ENCODE measurements at places on chromosomes 5 and 9.

- no peak overlapping the region for H3K4me3 ChIP-seq
- H3K27ac ChIP-seq = no peak overlapping the region
- no peak for DNase-seq
- H3K4me1 ChIP-seq = no peaks in the 10 kb centered on the region
- H3K36me3 ChIP-seq = no peaks in the 10 kb centered on the region
- H3K27me3 ChIP-seq = no peaks in the 10 kb centered on the region
Observed at GRCh38 chr9:8278048-8278447, 478.5 kb upstream of the DMAC1 start.

GRCh38 chr9:124794902-124795491, 18.1 kb downstream of the OLFML2A start:
- no peak overlapping the region for H3K4me3 ChIP-seq
- H3K27me3 ChIP-seq = no peaks in the 10 kb centered on the region
- DNase-seq = no peak

GRCh38 chr5:2802693-2803365, 51.4 kb upstream of the IRX2 start:
- DNase-seq = no peak
- no peaks in the 10 kb centered on the region for H3K27me3 ChIP-seq
- H3K36me3 ChIP-seq = no peaks in the 10 kb centered on the region
- no peak overlapping the region for H3K4me3 ChIP-seq
- H3K4me1 ChIP-seq = no peaks in the 10 kb centered on the region

DNA sequence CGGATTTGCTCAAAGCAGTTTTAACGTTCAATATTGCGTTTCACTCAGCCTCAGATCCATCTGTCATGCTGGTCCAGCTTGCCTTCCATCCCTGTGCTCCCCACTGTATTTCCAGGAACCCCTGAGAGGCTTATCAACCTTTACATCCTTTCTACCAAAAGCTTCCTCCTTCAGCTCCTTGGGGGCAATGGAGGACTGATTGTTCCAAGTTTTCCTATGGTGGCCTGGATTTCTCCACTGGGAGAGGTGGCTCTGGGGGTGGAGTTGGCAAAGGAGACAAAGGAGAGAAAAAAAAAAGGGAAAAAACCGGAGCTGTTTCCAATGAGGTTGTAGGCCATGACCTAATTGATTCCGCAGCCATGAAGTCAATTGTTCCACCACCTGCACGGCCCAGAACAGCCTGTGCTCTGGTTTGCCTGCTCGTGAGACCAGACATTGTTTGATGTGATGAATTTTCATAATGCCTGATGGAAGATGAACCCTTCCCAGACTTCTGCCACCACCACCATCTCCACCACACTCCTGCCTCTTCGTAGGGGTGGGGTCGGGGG, 54.1 kb downstream of the ABLIM3 start:
- no peaks in the 10 kb centered on the region for H3K36me3 ChIP-seq
- H3K27ac ChIP-seq = no peak overlapping the region
- H3K4me3 ChIP-seq = no peak overlapping the region

- H3K27ac ChIP-seq = peak overlapping the region; percentile 10
- peaks cover 38% of the 10 kb centered on the region for H3K4me1 ChIP-seq
- peaks cover 3% of the 10 kb centered on the region for H3K36me3 ChIP-seq
- peak overlapping the region; percentile 44 for H3K4me3 ChIP-seq
- DNase-seq = no peak
Observed at GRCh38 chr5:132655821-132656773, 1.9 kb upstream of the IL13 start.

DNA sequence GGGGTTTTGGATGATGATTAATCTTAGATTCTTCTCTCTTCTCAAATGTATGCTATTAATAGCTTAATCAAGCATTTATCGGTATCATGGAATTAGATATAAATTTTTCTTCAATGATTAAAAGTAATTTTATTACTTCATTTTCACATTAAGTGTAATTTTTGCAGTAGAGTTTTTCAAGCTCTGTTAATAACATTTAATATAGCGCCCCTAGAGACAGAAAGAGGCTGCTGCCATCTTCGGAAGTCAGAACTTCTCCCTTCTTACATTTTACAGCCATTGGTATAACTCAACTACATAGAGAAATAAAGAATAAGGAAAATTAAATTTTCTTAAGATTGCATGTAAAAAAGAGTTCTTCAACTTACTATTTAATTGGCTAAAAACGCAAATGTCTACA, 540.3 kb downstream of the GABRG2 start:
- H3K4me3 ChIP-seq = no peak overlapping the region
- no peaks in the 10 kb centered on the region for H3K27me3 ChIP-seq
- H3K27ac ChIP-seq = no peak overlapping the region
- H3K36me3 ChIP-seq = no peaks in the 10 kb centered on the region
- H3K4me1 ChIP-seq = no peaks in the 10 kb centered on the region
- no peak for DNase-seq

DNA sequence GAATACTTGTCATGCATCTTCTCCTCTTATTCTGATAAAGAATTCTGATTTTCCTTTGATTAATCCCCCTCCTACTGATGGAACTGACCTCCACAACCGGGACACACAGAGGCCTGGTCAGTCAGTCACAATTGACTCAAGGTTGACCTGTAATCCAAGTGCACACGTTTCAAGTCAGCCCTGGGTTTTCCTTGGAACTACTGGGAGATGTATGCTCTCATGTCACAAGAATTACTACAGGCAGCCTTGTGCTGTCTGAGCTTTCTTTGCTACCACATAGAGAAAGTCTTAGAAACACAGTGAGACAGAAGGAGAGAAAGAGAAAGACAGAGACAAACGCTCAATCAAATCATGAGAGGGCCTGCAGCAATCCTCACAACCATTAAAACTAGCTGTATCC, 345.8 kb downstream of the PDE4D start:
- DNase-seq = no peak
- no peaks in the 10 kb centered on the region for H3K4me1 ChIP-seq
- H3K27ac ChIP-seq = no peak overlapping the region
- H3K36me3 ChIP-seq = no peaks in the 10 kb centered on the region
- no peak overlapping the region for H3K4me3 ChIP-seq

DNA sequence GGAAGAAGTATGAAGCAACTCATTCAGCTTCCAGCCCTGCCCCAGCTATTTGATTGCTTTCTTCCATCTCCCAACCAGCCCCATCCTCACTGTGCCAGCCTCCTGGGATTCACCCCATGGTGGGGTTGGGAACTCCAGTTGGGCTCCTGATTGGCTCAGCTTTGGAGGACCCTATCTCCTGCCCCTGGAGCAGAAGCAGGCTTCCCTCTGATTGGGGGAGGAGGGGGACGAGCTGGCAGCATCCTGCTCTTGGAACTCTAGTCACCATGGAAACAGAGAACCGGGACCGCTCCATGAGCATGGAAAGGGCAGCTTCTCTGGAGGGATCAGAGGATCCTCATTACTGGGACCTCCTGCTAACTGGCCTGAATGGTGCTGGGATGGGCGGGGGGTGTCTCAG, 2.6 kb downstream of the SLC6A7 start:
- no peaks in the 10 kb centered on the region for H3K36me3 ChIP-seq
- H3K27me3 ChIP-seq = peaks cover 34% of the 10 kb centered on the region
- no peak for DNase-seq
- no peak overlapping the region for H3K4me3 ChIP-seq

DNA sequence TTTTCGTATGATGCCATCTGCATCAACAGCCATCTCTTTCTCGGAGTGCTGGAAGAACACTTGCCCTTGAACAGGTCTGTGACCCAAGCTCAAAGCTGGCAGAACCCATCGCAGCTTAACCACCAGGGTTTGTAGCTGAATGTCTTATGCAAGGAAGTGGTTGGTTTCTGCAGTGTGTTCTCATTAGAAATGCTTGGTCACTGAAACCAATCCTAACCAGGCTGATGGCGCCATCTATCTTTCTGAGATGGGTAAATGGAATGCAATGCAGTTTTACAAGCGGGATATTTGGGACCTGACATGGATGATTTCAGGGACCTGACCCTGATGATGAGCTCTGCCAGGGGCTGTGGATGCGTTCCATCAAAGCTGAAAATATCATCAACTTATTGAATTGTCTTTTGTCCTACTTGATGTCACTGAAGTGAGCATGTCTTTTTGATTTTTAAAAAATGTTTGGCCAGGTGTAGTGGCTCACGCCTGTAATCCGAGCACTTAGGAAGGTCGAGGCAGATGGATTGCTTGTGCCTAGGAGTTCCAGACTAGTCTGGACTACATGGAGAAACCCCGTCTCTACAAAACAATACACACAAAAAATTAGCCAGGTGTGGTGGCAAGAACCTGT, 28.7 kb downstream of the DMRT3 start:
- no peaks in the 10 kb centered on the region for H3K36me3 ChIP-seq
- no peak overlapping the region for H3K27ac ChIP-seq
- H3K27me3 ChIP-seq = peaks cover 12% of the 10 kb centered on the region
- peaks cover 16% of the 10 kb centered on the region for H3K4me1 ChIP-seq

DNA sequence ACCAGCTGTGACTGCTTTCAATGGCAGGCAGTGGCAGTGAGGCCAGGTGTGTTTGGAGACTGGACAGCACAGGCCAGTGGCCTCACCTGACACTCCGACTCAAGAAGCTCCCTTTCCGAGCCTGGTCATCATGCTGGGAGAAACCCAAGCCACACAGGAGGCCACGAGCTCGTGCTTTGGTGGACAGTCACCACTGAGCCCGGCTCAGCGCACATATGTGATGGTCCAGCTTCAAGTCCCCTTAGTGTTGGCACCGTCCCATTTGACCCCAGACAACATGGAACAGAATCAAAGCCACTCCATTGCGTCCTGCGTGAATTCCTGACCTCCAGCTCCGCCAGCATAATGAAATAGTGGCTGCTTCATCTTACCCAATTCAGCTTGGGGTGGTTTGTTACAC, 64.0 kb upstream of the PPP1R26 start:
- no peaks in the 10 kb centered on the region for H3K27me3 ChIP-seq
- H3K36me3 ChIP-seq = no peaks in the 10 kb centered on the region
- DNase-seq = no peak
- H3K4me1 ChIP-seq = peaks cover 1% of the 10 kb centered on the region

DNA sequence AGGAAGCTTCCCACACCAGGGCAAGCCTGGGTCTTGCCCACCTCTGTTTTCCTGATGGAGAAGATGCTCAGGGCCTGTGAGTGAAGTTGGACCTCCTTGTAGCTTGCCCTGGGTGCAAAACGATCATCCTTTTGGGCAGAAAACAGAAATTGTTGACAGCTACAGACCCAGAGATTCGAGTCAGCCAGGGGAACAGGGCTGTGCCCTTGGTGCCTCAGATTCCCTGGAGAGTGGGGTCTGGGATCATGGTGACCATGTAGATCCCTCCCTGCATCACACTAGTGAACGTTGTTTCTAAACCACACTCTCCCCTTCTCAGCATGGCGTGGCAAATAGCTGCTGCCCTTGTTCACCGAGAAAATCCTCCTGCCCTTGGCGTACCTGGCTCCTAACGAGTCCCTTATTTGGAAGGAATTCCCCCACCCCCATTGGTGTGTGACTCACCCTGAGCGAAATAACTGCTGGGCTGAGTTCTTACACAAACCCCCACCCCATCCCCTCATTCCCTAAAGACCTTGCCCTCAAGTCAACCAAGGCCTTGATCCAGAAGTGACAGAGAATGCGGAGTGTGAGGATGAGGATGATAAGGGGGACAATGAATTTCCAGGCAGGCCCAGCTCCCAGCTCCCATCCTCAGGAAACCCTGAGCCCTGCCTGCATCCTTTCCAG, 1.1 kb upstream of the DCANP1 start:
- no peak overlapping the region for H3K4me3 ChIP-seq
- H3K27me3 ChIP-seq = peaks cover 5% of the 10 kb centered on the region

DNA sequence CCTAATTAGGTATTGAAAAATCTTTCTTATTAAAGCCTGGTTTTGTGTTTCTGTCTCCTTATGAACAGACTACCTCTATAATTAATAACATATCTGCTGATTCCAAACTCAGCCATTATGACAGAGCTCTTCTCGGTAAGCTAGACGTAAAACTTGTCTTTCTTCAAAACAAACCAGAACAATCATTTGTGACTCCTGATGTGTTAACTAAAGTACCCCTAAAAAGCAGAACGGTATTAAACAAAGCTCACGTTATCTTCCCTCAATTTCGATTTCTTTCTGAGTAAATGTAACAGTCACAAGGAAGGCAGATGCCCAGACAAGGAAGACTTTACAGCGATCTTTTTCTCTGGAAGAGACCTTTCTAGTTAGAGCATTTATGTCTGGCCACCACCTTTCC, 1.8 kb downstream of the SEMA5A start:
- DNase-seq = no peak
- peak overlapping the region; percentile 60 for H3K4me3 ChIP-seq
- H3K27me3 ChIP-seq = peaks cover 15% of the 10 kb centered on the region
- peak overlapping the region; percentile 2 for H3K27ac ChIP-seq
- H3K4me1 ChIP-seq = peaks cover 11% of the 10 kb centered on the region
- H3K36me3 ChIP-seq = no peaks in the 10 kb centered on the region

DNA sequence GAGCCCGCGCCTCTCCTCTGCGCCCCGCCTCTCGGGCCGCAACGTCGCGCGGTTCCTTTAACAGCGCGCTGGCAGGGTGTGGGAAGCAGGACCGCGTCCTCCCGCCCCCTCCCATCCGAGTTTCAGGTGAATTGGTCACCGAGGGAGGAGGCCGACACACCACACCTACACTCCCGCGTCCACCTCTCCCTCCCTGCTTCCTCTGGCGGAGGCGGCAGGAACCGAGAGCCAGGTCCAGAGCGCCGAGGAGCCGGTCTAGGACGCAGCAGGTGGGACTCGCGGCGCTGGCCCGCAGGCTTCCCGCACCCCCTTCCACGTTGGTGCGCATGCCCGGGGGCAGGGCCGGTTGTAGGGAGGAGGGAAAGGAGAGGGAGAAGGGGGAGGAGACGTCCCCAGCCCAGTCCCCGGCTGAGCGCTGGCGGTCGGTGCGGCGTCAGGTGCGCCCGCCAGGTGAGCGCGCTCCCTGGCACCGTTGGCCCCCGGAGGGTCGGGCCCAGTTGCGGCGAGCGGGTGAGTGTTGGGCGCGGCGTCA, at the start of gene OCLN:
TSS of gene OCLN (plus strand) at position 400 of the 532 bp plus-strand sequence. CDS start 11,455 bp downstream, outside the sequence.
- no peak within 1 kb of the TSS for H3K27ac ChIP-seq
- peak within 1 kb of the TSS; percentile 65 for H3K4me3 ChIP-seq
- DNase-seq = no peak
- peaks cover 58% of the 10 kb centered on the region for H3K27me3 ChIP-seq
- no peaks in the 10 kb centered on the region for H3K36me3 ChIP-seq

DNA sequence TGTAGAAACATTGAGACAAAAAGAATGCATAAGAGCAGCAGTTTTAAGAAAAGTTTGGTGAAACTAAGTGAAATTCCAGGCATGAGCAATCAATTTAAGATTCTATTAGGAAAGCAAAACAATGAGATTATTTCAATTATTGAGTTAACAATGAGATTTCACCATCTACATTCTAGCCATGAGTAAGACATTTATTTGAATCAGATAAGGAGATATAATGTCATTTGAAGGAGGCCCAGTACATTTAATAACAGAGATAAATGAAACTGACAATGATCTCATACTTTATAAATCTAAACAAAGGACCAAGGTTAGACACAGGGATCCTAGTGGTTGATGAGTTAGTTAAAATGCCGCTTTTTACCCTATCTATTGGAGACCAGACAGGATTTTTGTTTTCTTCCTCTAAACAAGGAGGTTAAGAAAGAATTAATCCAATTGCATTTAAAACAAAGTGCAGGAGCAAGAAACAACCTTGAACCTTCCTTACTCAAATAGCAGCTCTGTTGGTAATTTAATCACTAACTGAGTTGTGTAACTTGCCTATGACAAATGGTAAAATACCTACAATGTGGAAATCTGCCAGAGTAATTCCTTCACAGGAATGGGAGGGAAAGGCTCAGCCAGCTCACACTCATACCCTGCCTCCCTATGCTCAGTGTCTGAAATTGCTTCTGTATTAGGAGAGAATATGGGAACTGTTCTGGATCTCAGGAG, 103.5 kb upstream of the NR3C1 start:
- H3K27ac ChIP-seq = no peak overlapping the region
- no peak for DNase-seq
- peaks cover 4% of the 10 kb centered on the region for H3K4me1 ChIP-seq
- H3K36me3 ChIP-seq = no peaks in the 10 kb centered on the region

GRCh38 chr5:79521156-79521555, 7.2 kb upstream of the HOMER1 start:
- H3K4me3 ChIP-seq = no peak overlapping the region
- DNase-seq = no peak
- H3K4me1 ChIP-seq = no peaks in the 10 kb centered on the region
- no peak overlapping the region for H3K27ac ChIP-seq
